Stimulated activated CD4-positive, alpha-beta T cell treated with anti-CD3 and anti-CD28 coated beads, TNF-alpha, amount 100 ng/mL, for 24 hours (primary cell): ENCODE measurements at places on chromosomes 6 and 20.

DNA sequence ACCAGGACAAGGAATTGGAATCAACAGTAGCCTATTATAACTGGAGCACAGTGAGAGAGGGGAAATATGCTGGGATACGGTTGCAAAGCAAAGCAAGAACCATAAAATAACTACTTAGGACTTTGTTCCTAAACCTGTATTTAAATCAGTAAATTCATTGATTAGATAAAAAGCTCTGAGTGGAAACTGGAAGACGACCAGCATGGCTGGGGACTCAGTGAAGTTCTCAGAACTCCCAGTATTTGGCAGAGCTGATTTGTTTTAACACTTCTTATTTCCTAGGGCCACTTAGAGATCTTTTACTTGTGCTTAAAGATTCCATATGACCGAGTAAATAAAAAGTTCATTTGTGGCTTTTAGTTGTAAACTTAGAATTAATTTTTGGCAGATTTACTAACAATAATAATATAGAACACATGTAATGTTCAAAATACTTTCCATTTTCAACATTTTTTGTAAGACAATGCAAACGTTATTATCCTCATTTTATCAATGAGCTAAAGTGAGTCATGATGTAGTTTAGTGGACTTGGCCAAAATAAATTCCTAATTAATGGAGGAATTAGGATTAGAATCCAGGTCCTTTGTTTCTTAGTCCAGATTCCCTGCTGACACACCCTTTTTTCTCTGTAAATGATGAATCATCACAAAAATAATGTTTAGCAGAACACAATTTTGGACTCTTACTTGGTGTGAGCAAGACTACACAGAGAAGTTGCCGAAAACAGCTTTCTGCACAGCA, 392.9 kb downstream of the GJA1 start:
- DNase-seq, result no peak

GRCh38 chr20:25313593-25313992, 65.7 kb downstream of the PYGB start:
- no peak for DNase-seq

- DNase-seq, result no peak
These were observed 169.4 kb downstream of the ZDHHC14 start for GRCh38 chr6:157550114-157550989.

DNA sequence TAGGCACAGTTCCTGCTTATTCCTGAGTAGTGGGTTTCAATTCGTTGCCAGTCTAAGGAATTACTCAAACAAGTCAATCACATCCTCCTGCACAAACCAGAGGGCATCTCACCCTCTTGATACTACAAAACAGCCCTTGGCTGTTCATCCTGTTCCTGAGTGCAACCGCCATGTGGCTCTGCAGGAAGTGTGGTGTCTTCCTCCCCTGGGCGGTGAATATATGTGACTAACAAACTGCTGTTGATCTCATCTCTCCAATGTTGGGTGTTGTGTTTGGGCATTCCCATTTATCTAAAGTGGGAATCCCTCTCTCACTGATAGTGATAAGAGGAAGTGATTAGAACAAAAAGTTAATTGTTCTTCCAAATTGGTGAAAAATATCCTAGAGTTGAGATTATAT, 163.0 kb downstream of the TBX18 start:
- DNase-seq, result no peak

- DNase-seq, result no peak
These were observed 114.5 kb downstream of the SLC22A3 start for GRCh38 chr6:160462551-160463109.

DNA sequence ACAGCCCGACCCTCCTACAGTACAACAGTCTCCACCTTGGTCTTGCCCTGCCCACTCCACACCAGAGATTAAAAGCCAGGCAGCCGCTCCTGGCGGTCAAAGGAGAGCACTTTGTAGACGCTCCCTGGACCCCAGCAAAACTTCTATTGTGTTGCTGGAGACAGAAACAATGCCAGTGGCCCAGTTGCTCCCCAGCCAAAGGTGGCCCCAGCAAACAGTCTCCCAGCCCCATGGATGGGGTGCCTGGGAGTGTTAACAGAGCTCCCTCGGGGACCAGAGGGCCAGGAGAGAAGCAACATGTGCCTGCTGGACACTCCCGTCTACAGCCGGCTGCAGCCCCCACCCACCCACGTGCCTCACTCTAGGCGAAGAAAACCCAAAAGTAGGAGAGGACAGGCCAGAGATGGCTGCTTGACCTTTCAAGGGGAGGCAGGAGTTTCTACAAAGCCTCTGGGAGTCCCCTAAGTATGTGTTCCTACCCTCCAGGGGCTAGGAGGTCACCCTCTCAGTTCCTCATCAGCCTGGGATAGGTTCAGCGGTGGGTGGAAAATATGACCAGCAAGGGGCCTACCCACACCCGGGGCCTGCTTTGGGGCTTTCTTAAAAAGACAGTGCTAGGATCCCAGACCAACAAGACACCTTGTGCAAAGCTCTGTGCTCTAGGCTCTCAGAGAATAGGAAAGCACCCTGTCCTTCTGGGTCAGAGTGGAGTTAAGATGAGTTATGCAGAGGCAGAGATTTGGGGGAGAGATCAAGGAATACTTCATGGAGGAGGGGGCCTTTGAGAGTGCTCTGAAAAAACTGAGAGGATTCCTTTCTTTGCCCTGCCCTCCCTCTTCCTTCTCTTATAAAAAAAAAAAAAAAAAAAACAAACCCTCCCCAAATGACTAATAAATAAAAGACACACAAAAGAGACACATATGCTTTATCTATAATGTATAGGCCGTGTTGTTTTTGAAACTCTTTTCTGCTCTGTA, 19.0 kb upstream of the PREX1 start:
- DNase-seq, result peak; percentile 23

DNA sequence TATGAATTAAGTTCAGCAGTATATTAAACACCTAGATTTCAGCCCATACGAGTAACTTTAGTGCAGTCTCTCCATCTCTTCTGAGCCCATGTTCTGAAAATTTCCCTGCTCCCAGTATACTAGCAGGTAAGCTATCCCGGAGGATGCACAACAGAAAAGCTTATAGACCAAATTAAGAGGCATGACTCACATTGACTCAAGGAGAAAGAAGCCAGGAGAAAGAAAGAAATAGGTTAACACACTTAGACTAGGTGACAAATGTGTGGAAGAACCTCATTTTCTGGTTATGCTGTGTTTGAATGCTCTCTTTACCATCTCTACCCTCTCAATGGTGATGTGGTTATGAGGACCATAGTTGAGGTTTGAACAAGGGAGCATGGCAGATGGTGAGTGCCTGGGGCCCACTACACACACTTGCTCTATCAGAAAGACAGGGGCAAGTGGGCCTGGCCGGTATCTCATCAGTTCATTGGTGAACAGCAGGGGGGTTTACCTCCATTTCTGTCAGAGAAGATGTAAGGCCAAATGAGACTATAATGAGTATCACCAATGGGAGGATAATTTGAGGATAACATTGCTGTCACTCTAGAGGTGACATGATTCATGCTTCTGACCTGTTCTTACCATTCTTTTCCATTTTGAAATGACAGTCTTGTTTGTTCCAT, 902.3 kb upstream of the FLRT3 start:
- DNase-seq, result no peak

GRCh38 chr6:20608356-20608755, 74.1 kb downstream of the CDKAL1 start:
- no peak for DNase-seq

DNA sequence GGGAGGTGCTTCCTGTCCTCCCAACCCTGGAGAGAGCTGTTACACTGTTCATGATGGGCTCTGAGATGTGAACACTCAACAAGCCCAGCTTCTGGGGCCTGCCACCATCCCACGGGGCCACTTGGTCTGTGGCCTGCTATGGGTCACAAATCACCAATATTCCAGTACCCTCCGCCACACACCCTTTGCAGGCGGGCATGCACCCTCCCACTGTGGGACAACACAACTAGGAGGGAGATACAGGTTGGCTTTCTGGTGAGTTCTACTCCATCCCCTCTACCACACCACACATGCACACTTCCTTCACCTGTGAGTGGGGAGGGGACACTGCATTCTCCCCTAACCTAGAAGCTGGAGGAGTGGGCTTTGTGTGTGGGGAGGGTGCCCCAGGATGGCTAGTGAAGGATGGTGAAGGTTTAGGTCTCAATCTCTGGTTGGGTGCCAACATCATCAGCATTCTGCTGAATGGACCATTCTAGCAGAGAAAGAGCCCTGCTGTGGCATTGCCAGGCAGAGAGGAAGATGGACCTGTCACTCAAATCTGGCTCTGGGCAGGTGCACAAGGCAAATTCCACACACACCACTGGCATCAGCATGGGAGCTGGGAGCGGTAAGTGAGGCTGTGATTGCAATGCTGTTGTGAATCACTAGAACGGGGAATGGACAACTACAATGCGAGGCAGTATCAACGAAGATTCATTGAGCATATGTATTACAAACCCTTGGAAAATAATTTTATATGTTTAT, 175.1 kb downstream of the THBS2 start:
- no peak for DNase-seq

DNA sequence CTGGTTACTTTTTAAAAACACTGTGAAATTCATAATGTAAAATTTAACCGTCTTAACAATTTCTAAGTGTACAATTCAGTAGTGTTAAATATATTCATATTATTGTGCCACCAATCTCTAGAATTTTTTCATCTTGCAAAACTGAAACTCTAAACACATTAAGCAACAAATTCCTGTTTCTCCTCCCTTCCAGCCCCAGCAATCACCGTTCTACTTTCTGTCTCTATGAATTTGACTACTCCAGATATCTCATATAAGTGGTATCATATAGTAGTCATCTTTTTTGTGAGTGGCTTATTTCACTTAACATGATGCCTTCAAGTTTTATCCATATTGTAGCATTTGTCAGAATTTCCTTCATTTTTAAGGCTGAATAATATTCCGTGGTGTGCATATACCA, 44.7 kb downstream of the RSPH3 start:
- no peak for DNase-seq

GRCh38 chr20:18886756-18887155, 73.2 kb downstream of the SCP2D1 start:
- no peak for DNase-seq

DNA sequence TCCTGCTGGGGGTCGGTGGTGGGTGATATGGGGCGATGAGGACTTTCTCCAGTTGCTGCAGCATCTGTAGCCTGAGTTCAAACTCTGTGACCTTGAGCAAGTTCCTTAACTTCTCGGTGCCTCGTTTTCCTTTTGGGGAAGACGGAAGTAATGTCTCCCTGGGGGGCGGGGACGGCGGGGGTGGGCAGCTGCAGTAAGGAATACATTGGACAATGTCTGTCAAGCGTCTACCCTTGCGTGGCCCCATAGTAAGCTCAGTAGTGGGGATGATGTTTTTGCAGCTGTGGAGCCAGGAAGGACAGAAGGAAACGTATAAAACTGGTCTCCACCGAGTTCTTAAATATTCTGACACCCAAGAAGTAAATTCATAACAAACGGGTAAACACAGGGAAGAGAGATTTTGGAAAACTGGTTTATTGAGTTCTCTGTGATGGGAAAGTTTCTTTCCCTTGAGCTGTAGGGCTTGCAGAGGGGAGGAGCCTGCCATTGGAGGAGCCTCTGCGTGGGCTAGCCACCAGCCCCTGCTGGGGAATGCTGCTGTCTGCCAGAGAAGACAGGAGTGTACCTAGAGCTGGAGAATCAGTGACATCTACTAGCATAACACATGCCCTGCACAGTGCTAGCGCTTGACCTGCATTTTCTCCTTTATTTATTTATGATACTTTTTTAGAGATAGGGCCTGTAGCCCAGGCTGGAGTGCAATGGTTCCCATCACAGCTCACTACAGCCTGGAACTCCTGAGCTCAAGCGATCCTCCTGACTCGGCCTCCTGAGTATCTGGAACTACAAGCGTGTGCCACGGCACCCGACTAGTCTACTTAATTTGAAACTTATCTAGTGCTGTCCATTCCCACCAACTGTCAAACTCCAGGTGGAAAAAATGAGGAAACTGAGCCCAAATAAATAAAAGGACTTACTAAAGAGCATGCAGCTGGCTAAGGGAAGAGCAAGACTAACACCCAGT, 1.2 kb upstream of the ACSS1 start:
- no peak for DNase-seq

GRCh38 chr6:106997392-106998158, 23.0 kb upstream of the CD24 start:
- no peak for DNase-seq

DNA sequence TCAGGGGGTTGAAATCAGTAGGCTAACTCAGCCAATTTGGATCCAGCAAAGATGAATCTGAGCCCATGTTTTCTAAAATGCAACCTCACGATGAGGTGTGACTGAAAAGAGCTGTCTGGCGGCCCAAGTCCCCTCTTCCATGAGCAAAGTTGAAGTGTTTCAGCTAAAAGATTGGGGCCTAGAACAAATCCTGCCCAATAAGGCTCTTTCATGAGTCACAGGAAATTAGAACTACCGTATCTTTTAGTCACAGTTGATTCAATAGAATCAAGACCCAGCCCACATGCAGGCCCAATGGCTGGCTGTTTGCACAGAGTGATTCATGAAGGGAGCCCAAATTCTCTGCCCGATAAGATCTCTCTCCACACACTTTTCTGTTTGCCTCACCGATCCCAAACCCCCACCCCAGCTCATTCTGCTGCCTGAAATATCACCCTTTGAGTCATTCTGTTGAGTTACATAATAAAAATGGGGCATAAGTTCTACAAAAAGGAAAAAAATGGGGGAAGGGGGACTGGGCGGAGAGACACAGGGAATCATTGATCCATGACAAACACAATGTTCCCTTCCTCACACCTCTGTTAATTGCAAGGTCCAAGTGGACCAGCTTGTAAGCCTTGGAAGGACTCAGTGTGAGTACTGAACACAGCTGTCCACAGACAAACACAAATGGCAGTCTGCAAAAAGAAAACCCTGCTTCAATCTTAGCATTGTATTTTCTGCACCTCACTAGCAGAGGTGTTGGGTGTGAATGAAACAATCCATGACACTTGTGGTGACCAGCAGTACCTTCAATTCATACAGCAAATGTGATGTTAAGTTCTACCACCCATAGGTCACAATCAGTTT, 13.8 kb downstream of the FOXQ1 start:
- no peak for DNase-seq

GRCh38 chr6:165040440-165040839, 269.0 kb downstream of the C6orf118 start:
- DNase-seq, result no peak

DNA sequence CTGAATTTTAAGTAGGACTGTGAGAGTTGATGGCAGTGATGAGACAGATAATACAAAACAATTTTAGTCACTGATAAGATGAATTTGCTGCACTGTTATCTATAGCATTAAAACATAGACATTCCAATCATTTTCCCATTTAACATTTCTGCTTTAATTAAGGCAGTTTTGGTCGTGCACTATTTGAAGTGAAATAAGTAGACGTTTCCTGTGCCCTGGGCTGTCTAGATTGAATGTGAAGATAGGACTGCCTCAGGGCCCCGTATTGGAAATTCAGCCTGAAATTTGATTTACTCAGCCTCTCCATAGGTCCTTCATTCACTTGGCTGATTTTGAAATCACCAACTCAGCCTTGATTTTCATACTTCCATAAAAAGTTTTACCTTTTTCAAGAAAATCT, 48.3 kb downstream of the ARID1B start:
- no peak for DNase-seq
